Muscle of leg (tissue), 16 donors: ENCODE measurements at places on chromosomes 3 and 15. TPM values are rescaled to one million over a fixed set of nuclear protein-coding genes. Genes with fewer than 3 reads are reported as not detected.

Gene CAMP
- 0.71 TPM for polyA plus RNA-seq

Gene AMOTL2
- polyA plus RNA-seq, result 77.0 TPM

Gene GABRB3
- 1.3 TPM for polyA plus RNA-seq

Gene LRRC3B
- 11.7 TPM for polyA plus RNA-seq

Gene HYAL1
- 2.0 TPM for polyA plus RNA-seq

Gene CTXN2
- not detected for polyA plus RNA-seq

Gene LCTL
- 0.10 TPM for polyA plus RNA-seq

Gene PEX5L
- polyA plus RNA-seq, result 0.29 TPM

Gene CCDC54
- 2.6 TPM for polyA plus RNA-seq

Gene ITIH1
- polyA plus RNA-seq, result not detected

Gene COMMD4
- polyA plus RNA-seq, result 53.0 TPM

Gene ZCWPW2
- 1.7 TPM for polyA plus RNA-seq

Gene ROPN1
- not detected for polyA plus RNA-seq

Gene P2RY14
- polyA plus RNA-seq, result 0.98 TPM

Gene IL1RAP
- polyA plus RNA-seq, result 13.4 TPM

Gene MESP2
- polyA plus RNA-seq, result 0.11 TPM

Gene TUBGCP4
- 11.6 TPM for polyA plus RNA-seq

Gene CYP8B1
- 0.04 TPM for polyA plus RNA-seq
